ENCODE measurements at places on chromosomes 12 and 14.

- no peak for DNase-seq
Observed at GRCh38 chr12:59329462-59329861, 266.4 kb upstream of the SLC16A7 start.

- no peak for DNase-seq
Observed at GRCh38 chr12:63944586-63945228, 100.2 kb downstream of the SRGAP1 start.

DNA sequence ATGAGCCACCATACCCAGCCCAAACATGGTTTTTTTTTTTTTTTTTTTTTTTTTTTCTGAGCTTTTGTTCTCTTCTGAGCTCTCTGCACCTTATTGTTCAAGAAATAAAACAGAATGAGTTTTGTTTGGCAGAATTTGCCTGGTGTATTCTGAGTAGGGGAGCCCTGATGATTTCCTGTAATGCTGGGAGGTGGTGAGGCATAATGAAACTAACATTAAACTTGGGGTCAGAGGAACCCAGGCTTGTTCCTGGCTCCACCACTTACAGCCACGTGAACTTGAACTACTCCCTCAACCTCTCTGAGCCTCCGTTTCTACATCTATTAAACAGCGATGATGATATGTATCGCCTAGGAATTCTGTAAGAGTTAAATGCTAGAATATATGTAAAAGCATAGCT lies 276.3 kb upstream of the CRY1 start:
- no peak for DNase-seq

- DNase-seq: peak; percentile 18
Observed at GRCh38 chr12:95116773-95117172, 43.4 kb upstream of the NR2C1 start.

GRCh38 chr14:80176893-80177292 lies 34.4 kb downstream of the DIO2 start:
- DNase-seq: no peak

DNA sequence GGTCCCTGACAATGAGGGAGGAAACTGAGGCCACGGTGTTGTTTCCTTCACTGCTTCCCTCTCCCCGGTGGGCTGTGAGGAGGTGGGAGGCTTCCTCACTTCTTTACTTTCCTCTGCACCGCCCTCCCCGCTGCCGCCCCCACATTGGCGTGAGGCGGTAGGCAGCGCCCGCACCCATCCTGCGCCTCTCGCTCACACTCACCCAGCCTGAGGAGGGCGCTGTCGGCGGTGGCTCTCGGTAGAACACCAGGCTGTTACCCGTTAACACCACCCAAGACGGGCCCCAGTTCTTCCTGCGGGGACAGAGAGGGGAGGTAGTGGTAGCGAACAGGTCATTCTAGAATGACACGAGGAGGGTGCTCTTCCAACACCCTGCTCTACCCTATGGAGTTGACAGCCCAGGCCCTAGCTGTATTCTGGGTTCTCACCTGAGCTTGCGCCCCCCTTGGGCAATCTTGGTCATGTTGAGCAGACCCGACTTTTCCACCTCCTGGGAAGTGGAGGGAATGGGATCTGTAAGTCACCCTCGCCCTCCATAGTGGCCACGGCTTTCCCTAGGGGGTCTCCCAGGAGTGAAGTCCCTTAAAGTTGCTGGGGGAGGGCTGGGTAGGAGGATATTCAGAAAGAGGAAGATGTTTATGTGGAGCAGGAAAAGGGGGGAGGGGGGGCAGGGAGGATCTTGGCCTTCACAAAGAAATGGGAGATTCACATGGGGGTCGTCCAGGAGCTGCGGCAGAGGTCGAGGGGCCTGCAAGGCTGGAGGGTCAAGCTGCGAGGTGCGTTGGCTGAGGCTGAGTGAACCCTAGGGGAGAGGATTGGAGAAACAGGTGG lies 3.3 kb downstream of the ARHGAP9 start:
- DNase-seq: peak; percentile 78

DNA sequence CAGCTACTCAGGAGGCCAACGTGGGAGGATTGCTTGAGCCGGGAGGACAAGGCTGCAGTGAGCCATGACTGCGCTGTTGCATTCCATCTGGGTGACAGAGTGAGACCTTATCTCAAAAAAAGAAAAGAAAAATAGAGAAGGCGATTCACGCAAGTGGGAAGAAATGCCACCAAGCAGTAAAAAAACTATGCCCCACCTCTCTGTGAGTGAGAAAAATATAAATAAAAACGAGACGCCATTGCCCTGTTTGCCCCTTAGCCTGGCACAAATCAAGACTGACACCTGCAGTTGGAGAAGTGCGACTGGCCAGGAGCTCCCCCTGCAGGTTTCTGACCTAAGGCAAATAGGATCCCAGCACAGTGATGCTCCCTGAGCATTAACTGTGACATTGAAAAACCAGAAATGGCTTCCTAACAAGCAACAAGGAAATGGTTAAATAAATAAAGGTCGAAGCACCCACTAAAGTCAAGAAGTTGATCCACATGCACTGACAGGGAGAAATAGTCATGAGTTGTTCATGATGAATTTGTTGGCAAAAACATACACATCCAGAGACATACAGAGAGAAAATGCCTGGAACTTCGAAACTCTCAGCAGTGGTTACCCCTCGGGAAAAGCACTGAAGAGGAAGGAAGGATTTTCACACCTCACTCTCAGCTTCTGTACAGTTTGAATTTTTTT lies 21.1 kb downstream of the GSC start:
- DNase-seq: peak; percentile 56

GRCh38 chr14:104293231-104293841 lies 154.9 kb downstream of the KIF26A start:
- DNase-seq: no peak

DNA sequence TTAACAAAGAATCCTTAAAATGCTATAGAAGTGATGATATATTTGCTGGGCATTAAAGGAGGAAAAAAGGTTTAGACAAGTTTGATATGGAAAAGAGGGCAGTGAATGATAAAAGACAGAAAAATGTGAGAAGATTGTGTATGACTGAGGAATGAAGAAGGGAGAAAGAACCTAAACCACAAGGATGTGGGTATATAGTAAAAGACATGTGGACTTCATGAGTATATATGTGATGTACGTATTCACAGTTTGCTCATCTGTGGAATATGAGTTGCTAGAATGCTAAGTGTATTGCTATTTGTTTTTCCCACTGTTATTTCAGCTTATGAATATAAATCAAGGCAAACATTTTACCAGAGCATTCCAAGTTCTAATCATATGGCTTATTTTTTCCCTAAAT lies 2.1 kb upstream of the SLC16A7 start:
- no peak for DNase-seq

DNA sequence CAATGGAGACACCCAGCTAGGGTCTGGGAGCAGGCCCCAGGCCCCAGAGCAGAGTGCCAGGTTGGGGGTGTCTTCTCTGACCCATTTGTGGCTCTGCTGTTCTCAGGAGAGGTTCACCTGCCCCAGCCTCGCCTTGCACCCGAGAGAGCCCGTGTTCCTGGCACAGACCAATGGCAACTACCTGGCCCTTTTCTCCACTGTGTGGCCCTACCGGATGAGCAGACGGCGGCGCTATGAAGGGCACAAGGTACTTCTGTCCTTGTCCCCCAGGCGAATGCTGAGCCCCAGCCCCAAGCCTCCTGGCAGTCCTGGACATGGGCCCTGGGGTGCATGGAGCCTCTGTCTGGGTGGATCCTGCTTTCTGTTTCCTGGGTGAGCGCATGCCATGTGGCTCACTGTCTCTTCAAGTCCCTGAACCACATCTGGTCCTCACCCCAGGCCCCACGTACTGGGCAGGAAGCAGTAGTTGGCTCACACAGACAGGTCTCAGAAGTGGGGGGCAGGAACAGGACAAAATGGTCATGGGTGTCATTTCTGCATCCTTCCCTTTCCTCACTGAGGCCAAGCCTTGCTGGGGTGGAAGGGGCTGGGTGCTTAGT lies 58.2 kb downstream of the BEGAIN start:
- no peak for DNase-seq

GRCh38 chr14:90583427-90583826 lies 186.6 kb downstream of the CALM1 start:
- no peak for DNase-seq

DNA sequence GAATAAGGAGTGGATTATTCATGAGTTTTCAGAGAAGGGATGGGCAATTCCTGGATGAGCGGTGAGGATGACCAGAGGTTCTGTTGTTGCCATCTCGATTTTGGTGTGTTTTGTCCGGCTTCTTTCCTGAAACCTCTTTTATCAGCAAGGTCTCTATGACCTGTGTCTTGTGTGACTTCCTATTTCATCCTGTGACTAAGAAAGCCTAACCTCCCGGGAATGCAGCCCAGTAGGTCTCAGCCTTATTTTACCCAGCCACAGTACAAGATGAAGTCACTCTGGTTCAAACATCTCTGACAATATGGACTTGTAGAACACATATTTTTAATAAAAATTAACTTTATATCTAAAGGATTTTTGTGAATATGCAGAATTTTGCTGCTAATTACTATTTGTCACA lies 716.4 kb downstream of the FSCB start:
- DNase-seq: no peak

DNA sequence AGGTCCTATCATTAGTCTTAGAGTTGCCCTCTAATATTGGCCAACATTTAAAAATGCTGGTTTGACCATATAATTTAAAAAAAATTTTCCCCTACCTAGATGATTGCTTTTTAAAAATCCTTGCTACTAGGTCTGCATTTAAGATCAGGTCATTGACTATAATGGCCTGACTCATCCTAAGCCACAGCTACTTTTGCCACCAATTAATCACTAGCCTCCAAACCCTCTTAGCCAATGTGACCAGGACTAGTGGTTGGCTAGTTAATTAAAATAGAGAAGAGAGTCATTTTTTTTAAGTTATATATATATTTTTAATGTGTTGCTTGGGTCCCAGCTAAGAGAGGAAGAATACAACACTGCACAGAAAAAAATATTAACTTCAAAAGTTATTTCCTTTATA lies 57.5 kb downstream of the SOS2 start:
- DNase-seq: no peak

DNA sequence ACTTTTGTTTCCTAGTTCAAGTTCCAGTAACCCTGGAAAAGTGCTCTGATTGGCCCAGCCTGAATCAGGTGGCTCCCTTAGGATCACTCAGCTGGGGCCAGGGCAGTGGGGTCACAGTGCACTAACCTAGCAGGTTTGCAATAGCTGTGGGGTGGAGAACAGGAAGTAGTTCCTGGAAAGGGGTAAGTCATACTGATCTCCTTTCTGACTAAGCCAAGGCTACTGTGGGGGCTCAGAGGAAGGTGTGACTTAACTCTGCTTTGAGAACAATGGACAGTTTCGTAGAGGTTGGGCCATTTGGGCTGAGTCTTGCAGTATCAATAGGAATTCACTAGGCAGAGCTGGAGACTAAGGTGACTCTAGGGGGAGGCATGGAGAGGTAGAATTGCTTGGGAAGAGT lies 89.4 kb downstream of the KIF26A start:
- no peak for DNase-seq

DNA sequence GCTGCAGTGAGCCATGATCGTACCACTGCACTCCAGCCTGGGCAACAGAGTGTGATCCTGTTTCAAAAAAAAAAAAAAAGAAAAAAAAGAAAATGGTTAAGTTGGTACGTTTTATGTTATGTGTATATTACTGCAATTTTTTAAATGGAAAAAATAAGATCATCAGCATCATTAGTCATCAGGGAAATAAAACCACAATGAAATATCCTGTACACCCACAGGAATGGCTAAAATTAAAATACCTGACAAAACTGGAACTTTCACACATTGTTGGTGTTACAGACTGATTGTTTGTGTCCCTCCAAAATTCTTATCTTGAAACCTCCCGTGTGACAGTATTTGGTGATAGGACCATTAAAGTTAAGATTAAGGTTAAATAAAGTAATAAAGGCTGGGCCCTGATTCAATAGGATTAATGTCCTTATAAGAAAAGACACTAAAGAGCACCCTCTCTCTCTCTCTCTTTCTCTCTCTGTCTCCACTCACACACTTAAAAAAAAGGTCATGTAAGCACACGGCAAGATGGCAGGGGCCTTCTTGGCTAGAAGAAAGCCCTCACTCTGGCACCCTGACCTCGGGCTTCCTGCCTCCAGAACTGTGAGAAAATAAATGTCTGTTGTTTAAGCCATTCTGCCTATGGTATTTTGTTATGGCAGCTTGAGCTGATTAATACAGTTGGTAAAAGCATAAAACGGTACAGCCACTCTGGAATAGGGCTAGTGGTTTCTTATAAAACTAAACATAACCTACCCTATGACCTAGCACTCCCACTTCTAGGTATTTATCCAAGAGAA lies 48.3 kb upstream of the ZFP36L1 start:
- no peak for DNase-seq

DNA sequence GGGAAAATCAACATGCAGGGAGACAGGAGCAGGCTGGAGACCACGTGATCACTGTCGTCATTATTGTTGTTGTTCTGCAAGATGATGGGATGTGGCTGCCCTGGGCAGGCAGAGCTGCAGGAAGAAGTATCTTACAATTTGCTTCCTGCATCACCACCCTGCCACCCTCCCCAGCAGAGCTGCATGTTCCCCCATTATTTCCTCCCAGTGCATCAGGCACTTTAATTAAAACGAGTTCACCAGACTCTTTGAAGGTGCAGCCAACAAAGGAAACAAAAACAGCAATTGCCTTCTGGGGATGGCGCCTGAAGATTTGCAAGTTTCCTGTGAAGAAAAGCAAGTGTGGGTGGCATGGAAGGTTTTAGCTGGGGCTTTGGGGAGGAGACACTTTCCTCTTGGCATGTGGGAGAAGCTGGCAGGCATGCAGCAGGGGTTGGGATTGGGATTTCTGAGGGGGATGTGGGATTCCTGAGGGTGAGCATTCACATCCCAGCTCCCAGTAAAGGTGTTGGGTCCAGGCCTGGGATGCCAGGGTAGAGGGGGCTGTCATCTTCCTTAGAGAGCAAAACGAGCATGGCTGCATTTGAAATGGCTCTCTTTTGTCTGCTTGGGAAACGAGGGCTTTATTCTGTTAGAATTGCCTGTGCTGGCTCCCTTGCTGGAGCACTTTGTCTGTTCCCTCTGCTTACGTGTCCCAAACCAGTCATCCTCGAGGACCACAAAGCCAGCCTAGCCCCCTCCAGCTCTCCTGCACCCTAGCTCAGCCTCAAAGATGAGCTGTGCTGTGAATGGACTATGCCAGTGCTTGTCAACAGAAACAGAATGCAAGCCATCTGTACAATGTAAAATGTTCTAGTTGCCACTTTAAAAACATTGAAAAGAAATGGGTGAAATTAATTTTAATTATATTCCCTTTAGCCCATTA lies 11.5 kb upstream of the C14orf132 start:
- DNase-seq: no peak

DNA sequence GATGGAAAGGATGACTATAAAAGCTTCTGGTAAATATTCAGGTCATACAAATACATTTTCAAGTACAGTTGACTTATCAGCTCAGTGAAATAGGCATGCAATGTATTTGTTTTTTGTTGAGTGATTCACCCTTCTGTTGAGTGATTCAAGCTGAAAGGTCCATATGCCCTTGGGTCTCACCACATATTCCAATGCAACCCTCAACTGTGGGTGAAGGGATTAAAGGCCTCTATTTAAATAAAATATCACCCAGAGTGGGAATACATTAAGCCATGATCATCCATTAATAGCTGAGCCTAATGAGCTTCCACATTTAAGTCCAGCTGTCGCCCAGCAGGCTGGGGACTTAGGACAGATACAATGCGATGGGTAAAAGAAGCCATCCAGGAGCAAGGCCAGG lies 120.2 kb downstream of the CRACR2A start:
- no peak for DNase-seq

All from GM13976 (cell line).